HT-29 (cell line): ENCODE measurements at places on chromosomes 12 and 14.

GRCh38 chr12:39780913-39781446 lies 161.4 kb upstream of the ABCD2 start:
- no peak for DNase-seq

DNA sequence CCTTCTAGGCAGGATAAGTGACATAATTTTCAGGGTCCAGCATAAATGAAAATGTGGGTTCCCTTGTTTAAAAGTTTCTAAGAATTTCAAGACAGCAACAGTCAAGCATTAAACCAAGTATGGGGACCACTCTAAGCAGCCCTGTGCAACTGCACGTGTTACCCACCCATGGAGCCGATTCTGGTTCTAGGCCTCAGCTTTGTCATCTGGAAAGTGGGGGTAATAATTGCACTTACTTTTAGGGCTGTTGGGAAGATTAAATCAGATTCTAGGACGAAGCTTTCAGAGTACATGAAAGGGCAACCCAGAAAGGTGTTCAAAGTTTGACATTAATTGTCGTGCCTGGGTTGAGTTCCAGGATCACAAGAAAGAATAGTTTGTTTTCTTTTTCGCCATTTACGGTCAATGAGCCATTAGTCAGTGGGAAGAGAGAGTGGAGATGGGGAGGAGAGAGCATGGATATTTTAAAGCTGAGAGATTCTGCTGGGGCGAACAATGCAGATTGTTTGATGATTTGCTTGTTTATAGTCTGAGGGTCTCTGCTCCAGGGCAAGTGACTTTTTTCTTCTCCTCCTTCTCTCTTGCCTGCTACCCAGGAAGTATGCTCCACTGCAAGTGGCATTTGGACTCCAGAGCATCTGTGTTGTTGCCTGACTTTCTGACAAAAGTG lies 10.7 kb upstream of the PPFIBP1 start:
- no peak for DNase-seq

DNA sequence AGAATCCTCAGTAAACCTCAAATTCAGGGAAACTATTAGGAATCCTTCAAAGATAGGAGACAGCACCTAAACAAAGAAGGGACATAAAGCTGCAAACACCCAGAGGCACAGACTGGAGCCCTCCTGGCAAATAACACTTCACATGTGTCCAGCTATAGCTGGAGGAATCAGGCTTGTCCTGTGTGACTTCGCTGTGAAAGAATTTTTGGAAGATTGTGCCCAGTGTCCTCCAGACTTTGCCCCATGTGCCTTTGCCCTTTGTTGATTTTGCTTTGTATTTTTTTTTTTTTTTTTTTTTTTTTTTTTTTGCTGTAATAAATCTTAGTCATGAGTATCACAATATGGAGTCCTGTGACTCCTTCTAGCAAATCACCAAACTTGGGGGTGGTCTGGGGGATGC lies 136.8 kb downstream of the KCNH5 start:
- DNase-seq = no peak

DNA sequence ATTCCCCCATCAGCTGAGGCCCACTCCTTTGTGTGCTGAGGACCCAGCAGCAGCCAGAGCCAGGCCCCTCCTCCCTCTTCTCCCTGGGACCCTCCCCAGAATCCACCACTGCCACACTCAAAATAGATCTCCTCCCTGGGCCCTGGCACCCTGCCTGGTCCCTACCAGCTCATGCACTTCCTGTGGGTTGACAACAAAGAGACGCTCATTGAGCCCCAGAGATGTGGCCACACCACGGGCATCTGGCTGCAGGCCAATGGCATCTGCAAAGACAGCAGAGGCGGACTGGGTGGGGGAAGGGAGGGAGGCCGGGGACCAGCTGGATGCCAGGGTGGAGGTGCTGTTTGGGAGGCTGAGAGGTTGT lies 16.0 kb upstream of the ENDOU start:
- peak; percentile 84 for DNase-seq
